Pericardium fibroblast (primary cell): ENCODE measurements at places on chromosomes 1 and 21. TPM values are rescaled to one million over a fixed set of nuclear protein-coding genes. Genes with fewer than 3 reads are reported as not detected.

Gene CCDC181
- total RNA-seq: not detected in 2 replicates

Gene OR10Z1
- not detected in 2 replicates for total RNA-seq

Gene LRRC7
- total RNA-seq: not detected in 2 replicates

Gene CELA3A
- total RNA-seq: not detected in 2 replicates

Gene AKIRIN1
- total RNA-seq: 40.3 and 49.5 TPM in 2 replicates

Gene HENMT1
- total RNA-seq: 2.7 and 3.7 TPM in 2 replicates

Gene C4BPA
- not detected in 2 replicates for total RNA-seq

Gene FCRL5
- not detected in 2 replicates for total RNA-seq

Gene NMNAT2
- 1.7 and 3.0 TPM in 2 replicates for total RNA-seq

Gene AKR7A3
- 0.26 and 0.70 TPM in 2 replicates for total RNA-seq

Gene DRAXIN
- under 0.01 TPM in 1 of 2 replicates, not detected in the other for total RNA-seq

Gene SLC25A34
- 0.58 and 3.9 TPM in 2 replicates for total RNA-seq

Gene UMODL1
- total RNA-seq: not detected in 2 replicates

Gene UBL4B
- total RNA-seq: 0.51 TPM in 1 of 2 replicates, not detected in the other
